C1 segment of cervical spinal cord (tissue), 14 donors: ENCODE measurements at places on chromosomes 2 and 18.

DNA sequence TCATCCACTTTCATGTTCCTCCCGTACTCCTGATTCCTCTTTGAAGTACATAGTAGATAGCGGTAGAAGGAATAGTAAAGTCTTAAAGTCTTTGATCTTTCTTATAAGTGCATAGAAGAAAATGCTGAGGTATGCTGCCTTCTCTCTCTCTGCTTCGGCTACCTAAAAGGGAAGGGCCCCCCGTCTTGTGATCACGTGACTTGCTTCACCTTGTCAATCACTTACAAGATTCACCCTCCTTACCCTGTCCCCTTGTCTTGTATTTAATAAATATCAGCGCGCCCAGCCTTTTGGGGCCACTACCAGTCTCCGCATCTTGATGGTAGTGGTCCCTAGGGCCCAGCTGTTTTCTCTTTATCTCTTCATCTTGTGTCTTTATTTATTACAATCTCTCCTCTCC, 932.2 kb upstream of the FANCL start:
- DNase-seq, result no peak

GRCh38 chr18:77061281-77061945, 71.2 kb downstream of the MBP start:
- no peak for DNase-seq

GRCh38 chr2:71647356-71647755, 194.0 kb downstream of the DYSF start:
- no peak for DNase-seq

DNA sequence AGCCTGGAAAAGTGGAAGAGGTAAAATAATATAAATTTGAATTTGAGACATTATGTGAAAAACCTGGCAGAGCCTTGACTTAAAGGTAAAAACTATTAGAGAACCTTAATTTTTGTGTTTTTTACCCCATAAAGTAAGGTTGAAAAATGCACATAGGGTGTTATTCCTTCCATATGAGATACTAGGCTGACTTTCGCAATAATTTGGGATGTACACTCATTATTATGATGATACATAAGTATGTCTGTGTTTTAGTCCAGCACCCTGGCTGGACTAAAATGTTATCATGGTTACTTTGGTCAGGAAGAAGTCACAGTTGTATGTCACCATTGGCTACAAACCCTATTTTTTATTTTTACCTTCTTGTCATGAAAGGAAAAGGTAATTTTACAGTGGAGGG, 19.8 kb downstream of the NEMP2 start:
- DNase-seq, result no peak

DNA sequence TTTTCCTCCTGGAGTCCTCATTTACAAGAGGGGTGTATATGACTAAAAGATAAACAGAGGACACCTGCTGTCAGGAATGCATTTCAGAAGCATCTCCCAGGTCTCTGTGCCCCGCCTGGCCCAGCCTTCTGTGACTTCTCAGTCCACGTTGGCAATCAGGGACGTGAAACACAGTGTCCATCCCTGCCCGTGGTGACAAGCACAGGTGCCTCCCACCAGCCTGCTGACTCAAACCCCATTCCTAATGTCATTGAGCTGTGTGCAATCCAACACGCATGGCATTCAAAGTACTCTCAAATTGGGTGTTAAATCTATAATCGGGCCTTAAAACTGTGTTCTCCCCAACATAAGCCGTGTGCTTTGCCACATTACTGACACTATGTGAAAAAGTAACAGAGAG, 343.2 kb downstream of the EIPR1 start:
- no peak for DNase-seq

GRCh38 chr18:33239298-33239697, 201.2 kb downstream of the CCDC178 start:
- no peak for DNase-seq

DNA sequence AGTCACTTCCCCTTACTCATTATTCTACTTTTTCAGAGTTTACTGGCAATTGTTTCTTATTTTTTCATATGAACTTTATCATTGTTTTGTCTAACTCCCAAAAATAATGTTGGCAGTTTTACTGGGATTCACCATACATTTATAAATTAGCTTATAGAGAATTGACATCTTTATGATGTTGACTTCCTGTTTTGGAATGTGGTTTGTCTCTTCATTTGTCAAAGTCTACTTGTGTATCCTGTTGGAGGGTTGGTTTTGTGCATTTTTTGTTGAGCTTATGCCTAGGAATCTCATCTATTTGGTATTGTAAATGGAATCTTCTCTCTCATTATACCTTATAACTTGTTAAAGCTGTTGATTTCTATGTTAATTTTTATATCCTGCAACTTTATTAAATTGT, 16.4 kb downstream of the EPC2 start:
- DNase-seq, result no peak

DNA sequence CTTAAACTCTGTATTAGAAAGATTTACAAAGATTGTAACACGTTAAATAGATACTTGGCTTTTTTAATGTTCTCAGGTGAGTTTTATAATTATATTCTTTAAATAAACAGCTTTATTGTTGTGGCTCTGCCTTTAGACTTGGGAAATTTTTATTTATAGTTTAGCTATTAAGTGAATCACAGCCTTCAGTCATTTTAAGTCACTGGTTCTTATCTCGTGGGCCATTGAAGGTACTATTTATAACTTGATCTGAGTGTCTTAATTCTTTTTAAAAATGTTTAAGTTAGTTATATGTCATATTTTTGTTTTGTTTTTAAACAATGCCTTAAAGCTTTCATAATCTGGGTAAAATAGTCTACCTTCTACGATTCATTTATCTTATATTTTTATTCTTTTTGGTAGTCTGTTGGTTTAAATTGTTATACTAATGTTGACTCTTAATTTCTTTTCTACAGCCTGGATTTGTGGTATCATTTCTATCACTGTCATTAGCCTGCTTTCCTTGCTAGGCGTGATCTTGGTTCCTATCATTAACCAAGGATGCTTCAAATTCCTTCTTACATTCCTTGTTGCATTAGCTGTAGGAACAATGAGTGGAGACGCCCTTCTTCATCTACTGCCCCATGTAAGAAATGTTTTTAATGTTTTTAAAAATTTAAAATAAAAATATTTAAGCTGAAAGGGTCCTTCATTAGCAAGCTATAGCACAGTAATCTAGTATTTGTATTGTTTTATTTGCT, 49.3 kb downstream of the SLC39A10 start:
- DNase-seq, result no peak

GRCh38 chr2:158507141-158507540, 50.4 kb downstream of the PKP4 start:
- no peak for DNase-seq

GRCh38 chr2:154195644-154196195, 324.0 kb downstream of the GALNT13 start:
- DNase-seq, result no peak

DNA sequence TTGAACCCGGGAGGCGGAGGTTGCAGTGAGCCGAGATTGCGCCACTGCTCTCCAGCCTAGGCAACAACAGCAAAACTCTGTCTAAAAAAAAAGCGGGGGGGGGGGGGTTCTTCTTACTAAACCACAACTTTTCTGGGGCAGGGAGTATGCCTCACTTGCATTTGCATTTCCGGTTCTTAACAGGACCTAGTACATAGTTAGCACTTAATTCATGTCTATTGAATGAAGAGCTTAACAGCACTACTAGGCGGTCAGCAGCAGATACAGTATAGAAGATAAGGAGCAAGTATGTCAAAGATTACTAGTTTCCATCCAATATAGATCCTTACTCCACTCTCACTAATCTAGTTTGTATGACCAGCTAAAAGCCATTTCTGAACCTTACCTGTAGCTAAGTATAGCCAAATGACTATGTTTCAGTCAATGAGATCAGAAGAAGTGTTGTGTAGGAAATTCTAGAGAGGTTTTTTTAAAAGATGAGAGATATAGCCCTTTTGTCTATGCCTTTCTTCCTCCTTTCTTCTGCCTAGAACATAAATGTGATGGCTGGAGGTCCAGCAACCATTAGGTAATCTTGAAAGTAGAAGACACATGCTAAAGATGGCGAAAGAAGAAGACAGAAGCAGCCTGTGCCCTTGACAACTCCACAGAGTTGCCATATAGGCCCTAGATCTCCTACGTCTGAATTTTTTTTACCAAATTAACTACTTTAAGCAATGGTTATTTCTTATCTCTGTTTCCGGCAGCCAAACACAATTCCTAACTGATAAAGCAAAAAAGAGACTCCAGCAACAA, 11.3 kb downstream of the HYCC2 start:
- no peak for DNase-seq

DNA sequence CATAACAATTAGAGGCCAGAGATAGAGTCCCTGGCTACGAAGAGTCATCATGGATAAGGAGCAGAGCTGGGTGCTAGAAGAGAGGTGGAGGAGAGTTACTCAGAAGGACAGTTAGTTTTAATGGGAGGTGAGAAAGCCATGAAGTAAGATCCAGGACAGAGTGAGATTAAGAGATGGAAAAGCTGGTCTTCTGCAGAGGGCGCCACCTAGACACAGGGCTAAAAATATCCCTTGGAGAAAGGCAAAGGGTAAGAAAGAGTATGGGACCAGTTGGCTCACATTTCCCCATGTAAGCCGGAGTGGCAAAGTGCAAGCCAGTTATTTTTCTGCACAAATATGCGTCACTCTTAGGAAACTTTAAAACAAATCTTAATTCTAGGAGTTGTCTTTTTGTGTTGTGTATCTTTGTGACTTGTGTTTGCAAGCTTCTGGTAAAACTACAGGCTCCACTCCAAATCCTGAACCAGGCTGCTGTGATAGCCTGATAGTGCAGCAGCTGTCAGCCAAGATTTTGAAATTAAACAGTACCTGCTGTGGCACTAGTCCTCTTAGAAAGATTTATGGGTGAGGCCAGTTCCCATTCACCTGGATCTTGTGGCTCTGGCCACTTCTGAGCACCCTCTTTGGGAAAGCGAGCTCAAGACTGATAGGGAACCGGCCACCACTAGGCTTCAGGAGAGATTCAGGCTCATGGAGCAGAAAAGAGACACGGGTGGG, 204.2 kb downstream of the TPGS2 start:
- DNase-seq, result no peak

GRCh38 chr18:8084160-8084559, 517.0 kb downstream of the PTPRM start:
- DNase-seq, result no peak

DNA sequence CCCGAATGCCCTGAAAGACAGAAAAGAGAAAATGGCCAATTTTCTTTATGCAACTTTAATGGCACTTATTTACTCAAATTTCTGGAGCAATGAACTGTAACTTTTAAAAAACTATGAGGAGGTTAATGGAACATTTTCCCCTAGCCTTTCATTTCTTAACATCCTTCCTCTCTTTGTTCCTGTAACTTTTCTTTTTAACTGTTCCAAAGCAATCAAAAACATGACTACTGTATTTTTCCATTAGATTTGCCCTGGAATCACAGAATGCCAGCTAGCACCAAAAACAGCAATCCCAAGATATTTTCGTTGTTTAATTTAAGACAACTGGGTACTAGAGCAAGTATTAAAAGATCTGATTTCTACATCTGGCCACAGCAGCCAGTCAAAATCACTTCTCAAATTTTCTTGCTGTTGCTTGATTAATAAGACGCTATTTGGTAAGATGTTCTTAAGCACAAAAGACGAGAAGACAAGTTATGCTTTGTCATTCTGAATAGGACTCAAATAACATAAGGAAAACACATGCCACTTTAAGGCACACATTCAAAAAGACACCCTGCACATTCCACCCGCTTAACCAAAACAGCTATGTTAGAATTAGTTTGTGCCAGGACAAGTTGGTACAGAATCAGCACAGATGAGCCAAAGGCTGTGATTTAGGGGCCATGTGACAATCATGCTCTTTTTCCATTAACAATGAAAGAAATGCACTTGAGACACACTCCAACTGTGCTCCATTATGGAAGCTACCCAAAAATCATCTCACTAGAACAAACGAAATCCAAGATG, 3.6 kb downstream of the STARD7 start:
- peak; percentile 29 for DNase-seq

DNA sequence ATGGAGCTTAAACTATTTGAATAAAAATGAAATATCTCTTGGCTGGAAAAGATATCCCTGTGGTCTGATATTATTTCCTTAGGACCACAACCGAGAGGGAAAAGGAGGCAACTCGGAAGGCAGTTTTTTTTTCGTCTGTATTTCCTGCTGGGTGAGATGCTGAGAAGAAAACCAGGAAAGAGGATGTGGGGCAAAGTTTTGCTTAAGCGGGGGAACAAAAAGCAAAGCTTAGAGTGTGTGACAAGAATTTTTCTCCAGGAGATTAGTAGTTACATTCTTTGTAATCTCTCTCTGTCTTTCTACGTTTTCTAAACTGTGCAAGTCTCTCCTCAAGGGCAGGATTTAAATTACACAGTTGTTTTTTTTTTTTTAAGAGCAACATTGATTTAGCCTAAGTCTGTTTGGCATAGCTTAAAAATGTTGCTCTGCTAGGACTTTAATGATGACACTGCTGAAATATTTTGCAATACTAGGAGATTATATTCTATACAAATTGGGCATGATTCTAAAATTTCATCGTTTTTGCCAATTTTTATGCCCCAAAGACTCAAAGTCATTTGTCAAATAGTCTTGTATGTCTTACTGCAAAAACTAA, 258.5 kb downstream of the KCNS3 start:
- DNase-seq, result no peak
